Frontal cortex (tissue), 4 donors: ENCODE measurements at places on chromosomes 5 and 9.

GRCh38 chr5:9207817-9208418 lies 338.0 kb downstream of the SEMA5A start:
- DNase-seq = peak; percentile 10

- no peak for DNase-seq
These were observed 68.5 kb downstream of the OTULIN start for GRCh38 chr5:14732991-14733390.

DNA sequence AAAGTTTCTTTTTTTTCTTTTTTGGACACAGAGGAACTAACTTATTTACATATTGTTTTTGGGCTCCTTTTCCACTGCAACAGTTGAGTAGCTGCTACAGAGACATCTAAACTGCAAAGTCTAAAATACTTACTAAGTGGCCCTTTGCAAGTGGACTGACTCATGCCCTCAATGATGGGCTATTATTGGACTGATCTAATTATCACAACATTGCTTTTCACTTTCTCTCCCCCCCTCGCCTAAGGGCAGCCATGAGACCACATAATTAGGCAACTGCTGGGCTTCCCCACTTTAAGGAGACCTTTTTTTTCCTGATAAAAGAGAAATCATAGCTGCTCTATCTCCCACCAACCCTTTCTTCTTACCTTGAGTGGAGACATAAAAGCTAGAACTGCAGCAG lies 47.0 kb downstream of the PLK2 start:
- DNase-seq = no peak

GRCh38 chr5:6601271-6601670 lies 31.6 kb downstream of the NSUN2 start:
- DNase-seq = no peak

GRCh38 chr5:140800816-140801493 lies at the start of gene PCDHA3:
Gene PCDHA3, plus strand, starts transcription at chr5:140801057.
- DNase-seq = no peak

DNA sequence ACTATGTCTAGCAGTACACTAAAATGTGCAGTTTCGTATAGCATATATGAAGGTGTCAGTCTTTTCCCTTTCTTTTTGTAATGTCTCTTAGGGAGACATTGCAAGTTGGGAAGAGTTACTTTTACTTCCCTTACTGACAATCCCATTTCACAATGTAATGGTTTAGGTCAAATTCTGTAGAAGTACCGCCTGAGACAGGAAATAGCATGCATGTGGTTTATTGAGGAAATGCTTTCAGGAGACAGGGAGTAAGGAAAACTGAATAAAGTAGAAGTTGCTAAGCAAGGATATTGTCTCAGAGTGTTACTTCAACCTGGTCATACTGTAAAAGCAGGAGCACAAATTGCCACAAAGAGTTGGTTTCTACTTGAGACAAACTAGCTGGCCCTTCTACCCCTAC lies 32.1 kb upstream of the MSANTD3 start:
- no peak for DNase-seq

DNA sequence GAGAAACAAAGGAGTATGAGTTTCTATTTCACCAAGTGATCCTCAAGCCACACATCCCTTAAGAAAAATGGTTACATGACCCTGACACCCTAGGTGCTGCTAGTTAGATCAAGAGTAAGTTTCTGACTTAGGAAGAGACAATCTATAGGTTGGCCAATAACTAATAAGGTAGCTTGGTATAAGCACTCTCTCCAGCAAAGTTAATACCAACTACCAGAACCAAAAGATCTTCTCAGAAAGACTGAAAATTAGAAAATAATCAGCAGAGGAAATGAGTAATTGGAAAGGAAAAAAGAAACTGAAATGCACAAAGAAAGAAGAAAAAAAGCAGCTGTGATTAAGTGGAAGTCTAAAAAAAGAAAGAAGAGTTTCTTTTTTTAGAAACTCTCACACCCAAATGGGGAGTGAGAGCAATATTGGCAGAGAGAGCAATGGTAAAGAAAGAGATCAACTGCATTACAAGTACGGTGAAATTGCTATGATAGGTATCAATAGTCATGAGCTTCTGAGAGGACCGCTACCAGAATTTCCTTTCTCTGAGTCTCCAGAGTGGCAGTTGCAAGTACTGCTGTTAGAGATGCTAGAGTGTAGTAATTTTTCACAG lies 195.5 kb downstream of the TMEM167A start:
- DNase-seq = no peak

DNA sequence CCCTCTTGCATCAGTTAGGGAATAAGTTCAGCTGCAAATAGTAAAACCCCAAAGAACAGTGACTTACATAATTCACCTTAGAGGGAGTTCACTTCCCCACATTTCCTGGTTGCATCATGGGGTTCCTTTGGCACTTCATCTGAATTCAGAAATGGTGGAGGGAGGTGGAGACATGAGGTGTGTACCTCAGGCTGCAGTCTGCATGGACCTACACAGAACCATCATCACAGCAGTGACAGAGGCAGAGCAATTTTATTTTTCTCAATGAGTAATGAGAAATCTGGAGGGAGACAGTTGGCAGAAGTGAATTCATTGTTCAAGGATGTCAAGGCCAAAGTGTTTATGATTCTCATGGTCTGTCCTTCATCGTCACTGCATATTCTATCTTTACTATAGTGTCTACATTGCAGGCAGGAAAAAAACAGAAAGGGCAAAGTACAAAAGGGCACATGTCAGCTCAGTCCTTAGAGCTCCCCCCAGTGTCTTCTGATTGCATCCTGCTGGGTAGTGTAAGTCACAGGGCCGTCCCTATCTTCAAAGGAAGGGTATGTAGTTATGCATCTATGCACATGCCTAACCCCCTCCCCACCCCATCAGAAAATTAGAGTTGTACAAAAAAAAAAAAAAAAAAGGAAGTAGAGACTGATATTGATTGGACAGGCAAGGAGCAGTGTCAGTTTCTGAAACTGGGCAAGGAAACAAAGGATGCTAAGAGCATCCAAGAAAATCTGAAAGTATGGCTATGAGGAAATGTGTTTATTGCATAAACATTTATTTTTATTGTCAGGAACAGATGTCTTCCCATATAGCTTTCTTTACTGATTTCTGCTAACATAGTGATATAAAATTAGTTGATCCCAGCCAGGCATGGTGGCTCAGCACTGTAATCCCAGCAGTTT lies 132.7 kb upstream of the APC start:
- no peak for DNase-seq

DNA sequence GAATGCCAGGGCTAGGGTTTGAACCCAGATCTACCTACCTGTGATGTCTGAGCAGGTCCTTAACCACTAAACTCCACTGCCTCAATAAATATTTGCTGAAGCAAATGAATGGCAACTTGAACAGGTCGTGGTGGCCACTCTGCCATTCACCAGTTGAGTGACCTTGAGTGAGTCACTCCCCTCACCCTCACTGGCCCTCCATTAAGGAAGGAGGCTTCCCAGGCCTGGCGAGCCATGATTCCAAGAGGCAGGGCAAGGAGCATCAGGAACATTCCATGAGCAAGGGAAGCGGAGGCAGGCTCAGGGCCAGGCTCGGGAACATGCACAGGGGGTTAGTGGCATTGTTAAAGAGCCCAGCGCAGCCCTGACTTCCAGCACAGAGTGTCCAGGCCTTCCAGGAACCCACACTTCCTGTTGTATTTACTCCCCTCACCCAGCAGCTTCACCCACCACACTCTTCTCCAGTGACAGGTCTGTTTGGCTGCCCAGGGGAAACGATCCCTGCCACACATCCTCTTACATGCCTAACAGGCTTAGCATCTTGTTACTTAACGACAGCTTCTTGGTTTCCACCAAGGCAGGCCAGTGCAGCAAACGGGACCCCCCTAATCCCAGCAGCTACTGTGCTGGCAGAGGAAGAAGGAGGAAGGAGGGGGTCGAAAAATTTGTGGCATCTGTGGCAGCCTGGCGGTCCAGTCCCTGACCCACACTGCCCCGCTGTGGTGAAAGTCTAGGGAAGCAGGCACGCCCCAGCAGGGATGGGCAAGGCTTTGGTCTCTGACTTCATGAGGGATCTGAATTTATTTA lies 43.7 kb upstream of the TTC1 start:
- no peak for DNase-seq
